ENCODE measurements at places on chromosomes 5 and 9.

- DNase-seq: no peak
Observed at GRCh38 chr5:4013106-4013898, 417.7 kb downstream of the IRX1 start.

- no peak for DNase-seq
Observed at GRCh38 chr5:132895719-132896305, 22.3 kb downstream of the LEAP2 start.

GRCh38 chr9:93133681-93134014, 403 bp downstream of the NINJ1 start:
- DNase-seq: no peak

DNA sequence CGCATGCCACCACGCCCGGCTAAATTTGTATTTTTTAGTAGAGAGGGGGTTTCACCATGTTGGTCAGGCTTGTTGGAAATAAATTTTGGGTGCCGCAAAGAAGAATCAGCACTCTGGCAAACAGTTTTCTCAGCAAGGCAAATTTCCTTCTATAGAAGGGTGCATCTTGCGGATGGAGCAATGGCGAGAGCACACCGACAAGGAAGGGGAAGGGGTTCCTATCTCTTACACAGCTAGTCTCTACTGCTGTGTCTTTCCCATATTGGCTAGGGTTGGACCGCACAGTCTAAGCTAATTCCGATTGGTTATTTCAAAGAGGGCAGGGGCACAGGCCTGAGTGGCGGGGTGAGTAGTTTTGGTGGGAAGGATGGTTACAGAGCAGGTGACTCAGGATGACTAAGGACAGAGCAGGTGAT, 707 bp downstream of the GTF3C5 start:
- DNase-seq: no peak

- no peak for DNase-seq
Observed at GRCh38 chr5:178825444-178825843, 34.3 kb upstream of the ZNF354B start.

- DNase-seq: no peak
Observed at GRCh38 chr9:113373256-113373655, 3.5 kb downstream of the HDHD3 start.

- peak; percentile 12 for DNase-seq
Observed at GRCh38 chr9:1051584-1052275, 1.6 kb downstream of the DMRT2 start.

DNA sequence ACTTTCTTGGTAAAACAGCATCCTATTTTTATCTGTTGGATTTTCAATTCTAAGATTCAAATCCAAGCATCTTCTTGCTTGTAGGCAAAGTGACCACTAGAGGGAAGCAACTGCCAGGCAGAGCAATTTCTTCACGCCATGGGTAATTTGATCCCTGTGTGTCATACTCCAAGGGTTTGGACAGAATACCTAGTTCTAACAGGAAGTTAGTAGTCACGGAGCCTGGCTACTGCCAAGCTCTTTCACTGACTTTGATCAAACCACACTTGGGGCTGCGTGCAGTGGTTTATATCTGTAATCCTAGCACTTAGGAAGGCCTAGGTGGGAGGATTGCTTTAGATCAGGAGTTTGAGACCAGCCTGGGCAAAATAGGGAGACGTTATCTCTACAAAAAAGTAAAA, 473.6 kb upstream of the TNC start:
- DNase-seq: peak; percentile 57

GRCh38 chr5:148816782-148817181, 9.6 kb upstream of the ADRB2 start:
- no peak for DNase-seq

DNA sequence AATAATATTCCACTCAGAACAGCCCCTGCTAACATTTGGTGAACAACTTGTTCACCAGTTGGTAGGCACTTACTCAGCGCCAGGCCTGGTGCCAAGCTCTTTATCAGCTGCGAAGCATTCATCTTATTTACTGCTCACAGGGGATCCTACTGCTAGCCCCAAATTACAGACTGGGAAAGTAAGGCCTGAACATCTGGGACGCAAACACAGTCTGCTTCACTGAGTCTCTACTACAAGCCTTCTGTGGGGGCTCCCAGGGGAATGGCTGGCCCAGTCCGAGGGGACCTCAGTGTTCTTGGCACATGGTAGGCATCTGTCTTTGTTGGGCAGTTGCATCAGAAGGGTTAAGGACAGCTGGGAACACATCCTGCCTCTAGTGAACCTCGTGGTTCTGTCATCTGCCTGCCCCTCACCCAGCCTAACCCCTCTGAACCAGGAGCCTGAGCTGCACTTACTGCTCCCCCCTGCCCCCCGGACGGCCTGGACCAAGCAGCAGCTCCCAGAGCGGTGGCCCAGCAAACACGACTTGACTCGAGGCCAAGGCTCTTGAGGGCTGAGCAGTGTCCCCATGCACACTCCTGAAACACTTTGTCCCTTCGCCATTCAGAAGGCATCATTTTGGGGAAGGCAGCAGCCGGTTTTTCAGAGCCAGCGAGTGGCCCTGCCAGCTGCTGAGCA, at the start of gene PHYHD1:
PHYHD1 (plus strand) TSS at position 602 of the 678 bp plus-strand sequence. CDS start 1,342 bp downstream, outside the sequence.
- DNase-seq: no peak

Measured in NCI-H187 (cell line).